ENCODE measurements at places on chromosomes 6 and 20. TPM values are rescaled to one million over a fixed set of nuclear protein-coding genes. Genes with fewer than 3 reads are reported as not detected.

LHFPL5 gene
- total RNA-seq, result not detected

CDSN gene
- total RNA-seq, result not detected

HLA-DMA gene
- total RNA-seq, result 4.5 TPM

PXDC1 gene
- total RNA-seq, result 97.5 TPM

OPRM1 gene
- total RNA-seq, result not detected

GRM1 gene
- total RNA-seq, result not detected

MED23 gene
- total RNA-seq, result 13.2 TPM

FAM83C gene
- total RNA-seq, result not detected

PLG gene
- total RNA-seq, result not detected

NTSR1 gene
- total RNA-seq, result not detected

SCUBE3 gene
- 2.0 TPM for total RNA-seq

COL19A1 gene
- total RNA-seq, result not detected

ADGB gene
- total RNA-seq, result not detected

COL11A2 gene
- 0.18 TPM for total RNA-seq

C6orf52 gene
- not detected for total RNA-seq

RRAGD gene
- 0.49 TPM for total RNA-seq

PNPLA1 gene
- total RNA-seq, result 0.49 TPM

EMILIN3 gene
- total RNA-seq, result not detected

BHLHE23 gene
- total RNA-seq, result not detected

PTK6 gene
- not detected for total RNA-seq

HLA-DQA2 gene
- total RNA-seq, result not detected

BACH2 gene
- 1.3 TPM for total RNA-seq

MMP24OS gene
- 36.6 TPM for total RNA-seq

ZCCHC3 gene
- total RNA-seq, result 18.8 TPM

JPH2 gene
- total RNA-seq, result not detected

BMP7 gene
- not detected for total RNA-seq

LYRM4 gene
- 16.1 TPM for total RNA-seq

ERVFRD-1 gene
- total RNA-seq, result not detected

BNIP5 gene
- total RNA-seq, result not detected

HUS1B gene
- not detected for total RNA-seq

RPS6KA2 gene
- 245 TPM for total RNA-seq

FLRT3 gene
- total RNA-seq, result 0.90 TPM

PXT1 gene
- total RNA-seq, result not detected

SLC35B3 gene
- total RNA-seq, result 23.6 TPM

NINL gene
- 3.2 TPM for total RNA-seq

WFDC2 gene
- not detected for total RNA-seq

C20orf144 gene
- not detected for total RNA-seq

LIME1 gene
- 7.3 TPM for total RNA-seq

SLC4A11 gene
- total RNA-seq, result 0.81 TPM

FAM83D gene
- total RNA-seq, result 12.0 TPM

C4B gene
- total RNA-seq, result 6.0 TPM

C6orf58 gene
- total RNA-seq, result not detected

SPATA25 gene
- not detected for total RNA-seq

AVP gene
- total RNA-seq, result not detected

SCP2D1 gene
- not detected for total RNA-seq

QRSL1 gene
- total RNA-seq, result 6.0 TPM

OR14J1 gene
- total RNA-seq, result not detected

TCF15 gene
- not detected for total RNA-seq

ENPP1 gene
- 0.81 TPM for total RNA-seq

PSMB1 gene
- total RNA-seq, result 292 TPM

CPNE1 gene
- total RNA-seq, result 145 TPM

DCDC2 gene
- total RNA-seq, result not detected

PTCRA gene
- total RNA-seq, result not detected

PRSS35 gene
- 0.65 TPM for total RNA-seq

FKBP1C gene
- under 0.01 TPM for total RNA-seq

BTN1A1 gene
- total RNA-seq, result not detected

SS18L1 gene
- total RNA-seq, result 8.7 TPM

CAGE1 gene
- not detected for total RNA-seq

SNX21 gene
- total RNA-seq, result 33.6 TPM

Measured in cardiac atrium fibroblast (primary cell).